ENCODE measurements at places on chromosomes 3 and 15. TPM values are rescaled to one million over a fixed set of nuclear protein-coding genes. Genes with fewer than 3 reads are reported as not detected.

Gene SENP8
- total RNA-seq = 1.3 TPM

Gene RNU5B-1
- total RNA-seq = not detected

Gene CCDC33
- total RNA-seq = not detected

Gene PDCD10
- total RNA-seq = 53.0 TPM

Gene PLIN1
- not detected for total RNA-seq

Gene SEMA3F
- 166 TPM for total RNA-seq

Gene SCAANT1
- not detected for total RNA-seq

Gene NRG4
- not detected for total RNA-seq

Gene C3orf70
- 3.1 TPM for total RNA-seq

Gene TLE3
- total RNA-seq = 39.4 TPM

Gene SLC38A3
- not detected for total RNA-seq

Gene LRRK1
- 9.0 TPM for total RNA-seq

Gene MST1R
- 1.7 TPM for total RNA-seq

Gene RGMA
- total RNA-seq = not detected

Gene MCTP2
- 0.67 TPM for total RNA-seq

Gene KLHL40
- not detected for total RNA-seq

Gene P2RY14
- total RNA-seq = not detected

Gene PEX5L
- not detected for total RNA-seq

Gene CHCHD4
- 14.7 TPM for total RNA-seq

Gene KBTBD8
- 4.0 TPM for total RNA-seq

Gene SCG3
- total RNA-seq = not detected

Gene GOLGA8H
- 0.60 TPM for total RNA-seq
